Activated naive CD8-positive, alpha-beta T cell treated with anti-CD3 and anti-CD28 coated beads, Interleukin-2, amount 10 ng/mL, durations not matched to agents 7 days and 5 days (primary cell): ENCODE measurements at places on chromosomes 16 and 17.

GRCh38 chr16:74320707-74321106 is 24.1 kb downstream of the PSMD7 start:
- DNase-seq, result no peak

GRCh38 chr17:29569245-29569950 is 897 bp downstream of the TP53I13 start:
- DNase-seq, result no peak

- DNase-seq, result no peak
Measured at GRCh38 chr17:81025065-81025740, 9.7 kb upstream of the BAIAP2 start.

DNA sequence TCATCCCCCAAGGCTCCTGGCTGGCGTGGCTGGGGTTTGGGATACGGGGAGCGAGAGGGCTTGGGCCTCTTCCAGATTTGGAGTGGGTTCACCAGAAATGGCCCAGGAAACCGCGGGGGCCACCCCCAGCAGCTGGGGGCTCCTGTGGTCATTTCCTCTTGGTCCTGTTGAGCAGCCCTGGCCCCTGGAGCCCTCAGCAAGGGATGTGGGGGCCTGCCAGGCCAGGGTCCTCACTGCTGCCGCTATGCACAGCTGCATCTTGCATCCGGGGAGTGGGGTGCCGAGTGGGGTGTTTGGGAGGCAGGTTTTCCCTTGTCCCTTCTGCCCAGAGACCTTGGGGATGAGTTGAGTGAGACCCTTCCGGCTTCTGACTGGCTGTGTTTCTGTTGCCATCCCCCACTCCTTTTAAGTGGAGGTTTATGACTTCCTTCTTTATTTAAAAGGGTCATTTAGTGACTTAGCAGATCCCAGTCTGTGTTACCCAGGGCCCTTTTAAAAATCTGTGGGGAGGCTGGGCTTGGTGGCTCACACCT is 319.8 kb downstream of the SEC14L1 start:
- DNase-seq, result peak; percentile 57

DNA sequence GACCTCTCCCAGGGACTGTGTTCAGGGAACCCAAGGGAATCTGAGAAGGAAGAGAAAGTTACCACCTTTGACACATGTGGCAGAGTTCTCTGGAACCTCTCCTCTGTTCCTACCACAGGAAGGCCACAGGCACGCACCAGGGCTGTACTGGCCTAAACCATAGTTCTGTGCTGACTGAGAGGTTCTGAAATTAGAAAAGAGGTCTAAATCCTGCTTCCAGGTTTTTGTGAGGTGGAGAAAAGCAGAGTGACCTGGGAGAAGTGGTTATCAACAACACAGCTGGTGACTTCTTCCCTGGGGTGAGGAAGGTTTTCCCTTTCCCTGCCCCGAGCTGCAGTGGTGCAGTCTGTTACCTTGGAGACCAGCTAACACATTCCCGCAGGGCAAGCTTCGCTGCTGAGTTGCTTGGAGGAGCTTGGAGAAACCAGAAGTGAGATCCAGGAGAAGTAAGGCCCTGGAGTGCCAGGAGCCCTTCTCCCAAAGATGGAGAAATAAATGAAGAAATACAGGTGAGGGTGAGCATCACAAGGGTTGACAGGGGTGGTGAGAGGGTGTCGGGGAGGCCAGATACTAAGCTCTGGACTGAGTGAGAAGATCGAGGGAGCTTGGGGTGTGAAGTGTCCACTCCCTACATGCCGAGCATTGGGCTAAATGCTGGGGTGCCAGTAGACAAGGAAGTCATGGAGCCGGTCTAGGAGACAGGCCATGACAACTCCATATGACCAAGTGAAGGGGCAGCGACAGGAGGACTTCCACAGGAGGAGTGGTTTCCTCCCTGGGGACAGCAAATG is at the start of gene VWA3A:
Gene VWA3A, plus strand, starts transcription at position 399 of the 791 bp plus-strand sequence. Its CDS starts 97 bp downstream, at position 496.
- DNase-seq, result no peak

- peak; percentile 33 for DNase-seq
Measured at GRCh38 chr17:45429339-45430005, 3.2 kb downstream of the ARHGAP27 start.

- no peak for DNase-seq
Measured at GRCh38 chr16:9114112-9114511, 22.7 kb downstream of the HAPSTR1 start.

- no peak for DNase-seq
Measured at GRCh38 chr16:74264811-74265210, 31.8 kb upstream of the PSMD7 start.

DNA sequence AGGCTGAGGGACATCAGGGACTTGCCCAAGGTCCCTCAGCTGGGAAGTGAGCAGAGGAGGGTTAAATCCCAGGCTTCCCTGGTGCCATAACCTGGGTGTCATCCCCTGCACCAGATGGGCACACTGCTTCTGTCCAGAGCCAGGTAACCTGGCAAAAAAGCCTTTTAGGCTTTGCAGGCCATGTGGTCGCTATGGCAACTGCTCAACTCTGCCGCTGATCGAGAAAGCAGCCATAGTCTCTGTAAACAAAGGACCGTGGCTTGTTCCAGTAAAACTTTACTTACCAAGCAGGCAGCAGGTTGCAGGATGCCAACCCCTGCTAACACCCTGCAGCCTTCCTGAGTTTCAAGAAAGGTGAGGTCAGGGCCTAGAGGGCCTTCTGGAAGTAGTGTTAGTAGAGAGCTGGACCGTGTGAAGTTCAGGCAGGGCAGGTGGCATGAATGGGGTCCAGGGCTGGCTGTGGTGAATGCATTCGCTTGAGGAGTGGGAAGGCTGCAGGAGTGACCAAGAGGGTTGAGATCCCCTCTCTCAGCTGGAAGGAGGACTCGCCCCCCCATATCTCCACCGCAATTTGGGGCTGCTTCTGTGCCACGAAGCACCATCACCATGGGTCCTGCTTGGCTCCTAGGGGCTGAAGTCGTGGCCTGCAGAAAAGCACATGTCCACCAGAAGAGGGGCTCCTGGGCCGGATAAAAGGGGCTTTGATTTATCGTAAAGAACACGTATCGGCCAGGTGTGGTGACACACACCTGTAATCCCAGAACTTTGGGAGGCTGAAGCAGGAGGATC is 91.3 kb downstream of the SOCS1 start:
- no peak for DNase-seq

DNA sequence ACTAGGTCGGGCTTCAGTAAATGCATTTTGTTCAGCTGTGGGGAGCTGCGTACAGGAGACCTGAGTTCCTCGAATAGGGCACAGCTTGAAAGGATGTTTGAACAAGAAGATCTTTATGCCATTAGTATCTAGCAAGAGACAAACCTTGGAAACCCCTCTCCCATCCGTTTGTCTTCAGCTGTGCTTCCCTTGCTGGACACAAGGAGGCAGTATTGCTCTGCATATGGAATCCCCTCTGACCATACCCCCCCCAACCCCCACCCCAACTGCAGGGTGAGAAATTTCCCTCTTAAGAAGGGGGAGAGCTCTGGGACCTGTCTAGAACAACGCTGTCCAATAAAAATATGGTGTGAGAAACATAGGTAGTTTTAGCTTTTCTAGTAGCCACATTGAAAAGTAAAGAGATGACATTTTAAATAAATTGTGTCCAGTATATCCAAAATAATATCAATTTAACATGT is 1.6 kb downstream of the MRM1 start:
- peak; percentile 43 for DNase-seq

DNA sequence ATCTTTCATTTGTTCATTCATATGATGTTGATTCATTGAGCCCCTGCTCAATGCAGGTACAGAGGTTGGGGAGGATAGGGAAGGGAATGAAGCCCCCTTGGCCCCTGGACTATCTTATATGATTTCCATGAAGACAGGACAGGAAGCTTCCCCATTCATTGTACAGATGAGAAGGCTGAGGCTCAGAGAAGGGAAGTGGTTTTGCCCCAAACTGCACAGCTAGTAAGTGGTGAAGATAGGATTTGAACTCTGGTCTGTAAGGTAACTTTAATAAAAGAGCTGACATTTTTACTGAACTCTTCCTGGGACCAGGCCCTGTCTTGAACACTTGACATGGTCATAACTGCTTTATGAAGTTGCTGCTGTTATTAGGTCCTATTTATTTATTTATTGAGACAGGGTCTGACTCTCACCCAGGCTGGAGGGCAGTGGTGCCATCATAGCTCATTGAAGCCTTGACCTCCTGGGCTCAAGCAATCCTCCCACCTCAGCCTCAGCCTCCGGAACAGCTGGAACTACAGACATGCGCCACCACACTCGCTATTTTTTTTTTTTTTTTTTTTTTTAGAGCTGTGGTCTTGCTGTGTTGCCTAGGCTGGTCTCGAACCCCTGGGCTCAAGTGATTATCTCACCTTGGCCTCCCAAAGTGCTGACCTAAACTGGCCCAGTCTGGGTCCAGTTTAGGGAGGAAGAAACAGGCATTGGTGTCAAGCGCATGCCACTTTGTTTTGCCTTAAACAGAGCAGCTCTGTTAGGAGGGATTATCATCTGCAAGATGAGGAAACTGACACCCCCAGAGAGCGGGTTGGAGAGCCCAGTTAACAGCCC is 5.0 kb downstream of the CTF1 start:
- DNase-seq, result no peak

DNA sequence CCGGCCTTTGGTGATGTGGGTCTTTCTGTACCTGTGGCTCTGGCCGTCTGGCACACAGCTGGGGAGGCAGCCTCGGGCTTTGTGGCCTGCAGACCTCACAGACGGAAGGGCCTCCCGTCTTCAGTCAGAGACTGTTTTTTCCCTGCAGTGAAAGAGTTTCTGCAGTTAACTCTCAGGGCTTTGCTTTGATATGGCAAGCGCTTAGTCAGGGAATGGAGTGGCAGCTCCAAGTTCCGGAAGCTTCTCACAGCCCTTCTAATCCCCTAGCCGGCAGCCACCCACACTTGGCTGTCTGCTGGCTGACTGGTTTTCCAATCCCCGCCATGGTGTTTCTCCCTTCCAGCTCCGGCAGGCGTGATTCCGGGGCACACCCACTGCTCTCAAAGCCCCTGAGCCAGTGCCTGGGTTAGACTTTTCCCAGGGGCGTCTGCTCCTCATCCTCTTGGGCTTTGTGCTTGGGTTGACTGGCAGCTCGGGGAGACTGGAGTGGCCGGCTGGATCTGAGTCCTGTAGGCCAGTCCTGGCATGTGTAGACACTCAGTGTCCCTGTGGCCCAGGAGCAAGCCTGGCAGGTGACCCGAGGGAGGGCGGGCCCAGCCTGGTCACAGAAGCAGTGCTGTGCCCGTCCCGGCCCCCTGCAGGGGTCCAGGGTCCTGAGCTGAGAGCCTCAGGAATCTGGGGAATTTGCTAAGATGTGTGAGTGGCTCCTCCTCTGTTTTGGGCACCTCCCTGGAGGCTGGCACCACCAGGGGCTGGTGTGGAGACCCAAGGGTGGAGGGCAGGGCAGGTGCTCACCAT is 29.9 kb downstream of the BAIAP2 start:
- DNase-seq, result no peak

DNA sequence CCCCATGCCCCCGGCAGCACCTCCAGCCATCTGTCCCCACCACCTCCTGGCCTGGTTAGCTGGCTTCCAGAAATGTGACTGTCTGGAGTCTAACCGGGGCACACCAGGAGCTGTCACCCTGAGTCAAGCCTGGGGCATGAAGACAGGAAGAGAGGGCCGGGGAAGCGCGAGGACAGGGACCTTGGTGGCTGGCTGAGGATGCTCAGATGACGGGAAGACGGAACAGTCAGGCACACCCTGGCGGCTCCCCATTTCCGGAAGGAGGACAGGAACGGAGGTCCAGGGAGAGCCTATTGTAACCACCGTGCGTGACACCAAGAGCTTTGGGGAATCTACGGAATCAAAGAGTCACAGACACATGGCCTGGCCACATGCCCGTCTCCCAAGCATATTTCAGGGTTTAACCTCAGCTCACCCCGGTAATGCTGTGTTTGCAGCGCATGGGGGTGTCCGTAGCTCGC is 51.7 kb downstream of the SDK2 start:
- DNase-seq, result peak; percentile 56

DNA sequence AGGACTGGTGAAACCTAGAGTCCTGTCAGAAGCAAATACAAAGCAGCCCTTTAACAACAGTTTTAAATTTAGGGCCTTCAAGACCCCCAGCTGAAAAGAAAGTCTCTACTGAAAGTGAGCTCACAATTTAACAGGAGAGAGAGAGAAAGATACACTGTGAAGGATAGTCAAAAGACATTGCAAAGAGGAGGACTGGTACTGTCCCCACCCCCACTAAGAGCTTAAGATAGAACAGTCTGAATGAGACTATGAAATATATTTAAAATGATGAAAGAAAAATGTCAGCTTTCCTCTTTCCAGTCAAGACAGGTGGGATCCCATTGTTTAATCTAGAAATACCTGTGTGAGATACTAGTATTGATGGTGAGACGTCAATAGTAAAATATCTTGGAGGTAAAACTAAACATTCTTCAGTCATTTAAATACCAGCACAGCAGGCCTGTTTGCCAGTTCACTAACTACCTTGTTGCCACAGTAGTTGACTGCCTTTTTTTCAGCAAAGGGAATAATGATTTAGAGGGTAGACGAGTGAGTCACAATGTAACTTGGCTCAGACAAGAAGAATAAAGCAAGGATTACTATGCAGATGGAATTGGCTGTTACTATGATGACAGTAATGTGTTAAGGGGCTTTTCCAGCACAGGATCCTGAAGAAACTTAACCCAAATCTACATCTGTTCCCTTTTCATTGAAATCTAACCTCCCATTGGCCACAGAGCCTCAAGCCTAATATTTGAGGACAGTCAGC is 47.2 kb upstream of the RASL10B start:
- DNase-seq, result no peak
